ENCODE measurements at places on chromosomes 2 and 18.

GRCh38 chr2:65383541-65384488 is 48.6 kb downstream of the SPRED2 start:
- no peak for DNase-seq

DNA sequence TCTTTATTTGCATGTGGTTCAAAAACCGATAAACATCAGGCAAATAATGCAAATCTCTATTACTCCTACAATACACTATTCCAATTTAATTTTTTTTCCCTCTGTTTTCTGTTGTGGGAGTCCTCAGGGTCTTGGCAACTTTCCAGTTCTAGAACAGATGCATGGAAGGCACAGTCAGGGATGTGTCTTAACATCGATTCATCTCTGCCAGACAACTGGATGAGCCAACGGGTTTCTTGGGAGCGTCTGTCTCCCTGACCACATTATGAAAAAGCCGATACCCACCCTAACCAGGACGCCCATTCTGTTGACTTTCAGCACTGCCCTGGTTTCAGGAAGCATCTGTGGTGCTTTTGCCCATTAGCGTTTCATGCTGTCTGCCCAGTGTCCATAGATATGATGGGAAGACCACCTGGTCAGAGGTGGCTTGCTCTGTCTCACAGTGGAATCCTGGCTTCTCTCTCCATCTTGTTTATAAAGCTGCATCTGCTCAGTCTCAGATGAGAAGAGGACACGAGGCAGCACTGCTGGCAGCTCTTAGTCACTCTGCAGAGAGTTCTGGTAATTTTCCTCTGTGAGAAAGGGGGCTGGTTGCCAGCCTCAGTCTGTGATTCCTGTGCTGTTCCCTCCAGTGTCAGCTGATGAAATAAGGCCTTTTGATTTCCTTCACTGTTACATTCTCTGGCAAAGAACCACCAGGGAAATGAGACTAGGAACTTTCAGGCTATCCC is 57.9 kb upstream of the KCNE4 start:
- no peak for DNase-seq

- DNase-seq = no peak
Measured at GRCh38 chr2:230920167-230920566, 4.9 kb downstream of the GPR55 start.

- peak; percentile 46 for DNase-seq
Measured at GRCh38 chr2:74441690-74442482, at the start of gene RTKN. Gene RTKN, minus strand, starts transcription at chr2:74441937. Its CDS starts 121 bp downstream, at chr2:74441816.

GRCh38 chr18:35524226-35524625 is 26.5 kb upstream of the INO80C start:
- DNase-seq = no peak

- no peak for DNase-seq
Measured at GRCh38 chr18:10453806-10454680, at the start of gene APCDD1. Gene APCDD1, plus strand, starts transcription at chr18:10454635. Its CDS starts 347 bp downstream, at chr18:10454982.

DNA sequence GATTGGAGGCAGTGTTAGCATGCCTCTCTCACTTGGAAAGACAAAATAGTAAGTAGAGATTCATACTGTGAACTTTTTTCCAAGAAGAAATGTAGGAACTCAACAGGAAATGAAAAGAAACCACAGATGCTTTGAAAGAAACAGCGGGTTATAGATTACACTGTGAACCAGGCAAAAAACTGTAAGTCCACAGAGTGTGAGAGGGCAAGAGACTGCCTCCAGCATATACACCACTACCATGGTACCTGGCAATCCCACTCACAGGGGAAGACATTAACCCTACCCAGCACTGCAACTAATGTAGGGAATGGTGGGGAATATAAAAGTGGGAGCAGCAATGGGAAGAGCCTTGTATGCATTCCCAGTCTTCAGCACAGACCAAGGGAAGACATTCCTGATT is 150.6 kb upstream of the GALNT5 start:
- DNase-seq = no peak

GRCh38 chr2:227454323-227454860 is 17.6 kb upstream of the AGFG1 start:
- no peak for DNase-seq

DNA sequence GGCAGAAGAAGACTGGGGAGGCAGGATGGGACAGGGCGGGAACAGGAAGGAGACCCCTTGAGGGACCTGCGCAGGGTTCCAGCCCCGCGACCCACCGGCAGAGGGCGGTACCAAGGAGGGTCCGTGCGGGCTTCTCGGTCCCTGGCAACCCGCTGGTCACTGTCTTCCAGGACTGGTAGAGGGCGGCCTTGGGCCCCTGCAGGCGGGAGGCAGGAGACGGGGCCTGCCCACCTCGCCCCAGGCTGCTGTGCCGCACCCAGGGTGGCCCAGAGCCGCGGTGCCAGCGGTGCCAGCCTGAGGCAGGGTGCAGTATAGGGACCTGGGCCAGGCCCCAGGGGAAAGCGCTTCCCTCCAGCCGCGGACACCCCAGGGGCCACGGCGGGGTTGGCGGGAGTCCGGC is 34.5 kb downstream of the NEURL3 start:
- DNase-seq = peak; percentile 41

DNA sequence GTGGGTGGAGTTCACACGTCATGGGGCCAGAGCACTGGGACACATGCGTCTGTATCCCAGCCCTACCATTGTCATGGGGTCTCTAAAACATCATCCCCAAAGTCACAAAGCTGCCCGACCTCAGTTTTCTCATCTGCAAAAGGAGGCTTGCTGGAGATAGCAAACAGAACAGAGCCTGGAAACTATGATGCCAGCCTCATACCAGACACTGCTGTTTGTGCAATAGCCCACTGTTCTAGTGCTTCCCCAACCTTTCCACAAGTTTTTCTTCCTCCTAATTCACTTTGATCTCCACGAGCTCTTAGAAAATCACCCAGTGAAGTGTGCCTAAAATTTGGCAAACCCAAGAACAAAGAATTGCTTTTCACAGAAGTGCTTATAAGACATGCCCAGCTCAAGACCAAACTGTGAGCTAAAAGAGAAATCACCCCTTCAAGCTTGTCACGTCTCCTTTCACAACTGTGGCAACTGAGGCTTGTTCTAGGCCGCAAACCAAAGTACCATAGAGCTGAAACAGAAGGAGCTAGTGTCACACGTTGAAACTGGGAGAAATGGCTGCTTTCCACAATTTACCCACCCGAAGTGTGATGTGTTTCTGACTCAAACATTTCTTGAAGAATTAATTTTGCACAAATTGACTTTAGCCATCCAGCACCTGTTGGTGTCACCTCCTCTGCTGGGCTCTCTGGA is 162.7 kb upstream of the ID2 start:
- DNase-seq = no peak

DNA sequence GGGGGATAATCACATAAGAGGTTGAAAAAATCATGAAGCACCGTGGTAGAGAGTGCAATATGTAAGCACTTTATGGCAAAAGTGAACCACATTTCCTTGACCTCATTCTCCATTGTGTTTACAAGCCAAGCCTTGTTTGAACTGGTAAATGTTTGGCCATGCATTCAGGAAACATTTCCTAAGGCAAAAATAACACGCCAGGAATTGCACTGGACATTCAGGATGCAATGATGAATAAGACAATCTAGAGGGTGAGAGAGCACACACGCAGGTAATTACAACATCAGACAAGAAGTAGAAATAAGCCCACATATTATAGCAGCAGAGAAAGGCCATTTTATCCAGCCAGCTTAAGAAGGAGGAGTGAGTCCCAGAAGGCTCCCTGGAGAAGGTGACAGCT is 218.0 kb upstream of the OSR1 start:
- no peak for DNase-seq

DNA sequence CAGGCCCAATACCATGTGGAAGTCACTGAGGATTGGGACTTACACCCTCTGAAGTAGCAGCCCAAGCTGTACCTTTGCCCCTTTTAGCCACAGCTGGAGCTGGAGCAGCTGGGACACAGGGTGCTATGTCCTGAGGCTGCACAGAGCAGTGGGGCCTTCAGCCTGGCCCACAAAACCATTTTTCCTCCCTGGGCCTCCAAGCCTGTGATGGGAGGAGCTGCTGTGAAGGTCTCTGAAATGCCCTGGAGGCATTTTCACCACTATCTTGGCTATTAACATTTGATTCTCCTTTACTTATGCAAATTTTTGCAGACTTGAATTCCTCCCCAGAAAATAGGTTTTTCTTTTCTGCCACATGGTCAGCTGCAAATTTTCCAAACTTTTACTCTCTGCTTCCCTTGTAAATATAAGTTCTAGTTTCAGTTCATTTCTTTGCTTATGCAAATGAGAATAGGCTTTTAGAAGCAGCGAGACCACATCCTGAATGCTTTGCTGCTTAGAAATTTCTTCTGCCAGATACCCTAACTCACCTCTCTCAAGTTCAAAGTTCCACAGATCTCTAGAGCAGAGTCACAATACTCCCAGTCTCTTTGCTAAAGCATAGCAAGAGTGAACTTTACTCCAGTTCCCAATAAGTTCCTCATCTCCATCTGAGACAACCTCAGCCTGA is 213.8 kb upstream of the MGAT5 start:
- no peak for DNase-seq

DNA sequence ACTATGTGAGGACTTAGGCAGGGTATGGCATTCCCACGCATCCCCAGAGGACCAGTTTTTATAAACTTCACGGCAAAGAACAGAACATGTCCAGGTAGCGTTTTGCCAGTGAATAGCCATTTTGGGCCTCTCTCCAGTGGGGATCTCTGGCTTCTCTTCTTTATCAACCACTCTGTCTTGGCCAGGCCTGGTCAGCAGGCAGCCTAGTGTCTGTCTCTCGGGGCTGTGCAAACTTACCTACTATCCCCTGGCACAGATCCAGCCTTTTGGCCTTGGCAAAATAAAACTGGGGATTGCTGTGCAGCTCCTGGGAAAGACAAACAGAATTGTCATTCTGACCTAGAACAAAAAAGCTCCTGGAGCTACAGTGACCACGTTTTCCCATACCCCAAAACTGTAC is 14.5 kb downstream of the CAPN14 start:
- no peak for DNase-seq

GRCh38 chr2:32627441-32627813 is 423 bp upstream of the TTC27 start:
- no peak for DNase-seq

GRCh38 chr2:197280015-197280702 is 30.4 kb downstream of the ANKRD44 start:
- no peak for DNase-seq

GRCh38 chr2:207782238-207783030 is 12.7 kb upstream of the FZD5 start:
- DNase-seq = no peak

Measured in CD4-positive, alpha-beta T cell treated with Interleukin-4 for 1 hour (primary cell).